Activated CD8-positive, alpha-beta memory T cell treated with anti-CD3 and anti-CD28 coated beads for 4 hours (primary cell): ENCODE measurements at places on chromosomes 5 and 9.

DNA sequence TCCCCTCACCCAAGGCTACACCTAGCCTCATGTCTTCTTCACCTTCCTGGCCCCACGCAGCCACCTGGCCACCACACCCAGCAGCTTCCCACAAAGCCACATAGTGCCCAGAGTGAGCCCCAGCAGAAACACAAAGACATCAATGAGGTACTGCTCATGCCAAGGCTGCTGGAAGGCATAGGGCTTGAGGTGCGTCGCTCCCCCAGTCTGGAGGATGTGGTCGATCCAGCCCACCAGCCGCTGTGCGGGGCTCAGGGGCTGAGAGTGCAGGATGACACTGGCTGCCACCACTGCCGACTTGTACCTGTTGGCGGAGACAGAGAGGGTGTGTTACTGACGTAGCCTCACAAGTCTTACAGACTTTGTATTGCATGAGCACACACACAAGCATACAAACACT lies 15.8 kb upstream of the CAPSL start:
- no peak for DNase-seq

DNA sequence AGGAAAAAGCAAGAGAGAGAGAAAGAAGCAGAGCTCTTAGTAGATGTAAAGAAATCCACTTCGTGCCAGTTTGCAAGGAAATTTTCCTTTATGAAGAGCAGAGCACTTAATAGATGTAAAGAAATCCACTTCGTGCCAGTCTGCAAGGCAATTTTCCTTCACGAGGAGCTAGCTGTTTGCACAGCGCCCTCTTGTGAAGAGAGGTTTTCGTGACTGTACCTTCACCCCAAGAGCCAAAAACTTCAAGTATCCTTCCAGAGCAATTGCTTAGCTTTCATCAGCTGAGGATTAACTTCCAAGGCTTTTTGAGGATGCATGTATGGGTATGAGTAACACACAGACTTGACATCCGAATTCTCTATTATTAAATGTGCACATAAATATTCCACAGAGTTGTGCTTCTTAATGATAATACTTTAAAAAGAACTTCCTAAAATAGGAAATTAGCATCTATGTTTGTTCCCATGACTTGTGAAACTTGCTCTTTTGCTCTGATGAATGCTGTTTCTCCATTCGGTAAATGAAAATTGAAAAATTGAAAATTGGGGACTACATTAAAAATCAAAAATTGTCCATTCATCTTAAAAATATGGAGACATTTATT lies 525.6 kb downstream of the PDE4D start:
- DNase-seq: no peak

DNA sequence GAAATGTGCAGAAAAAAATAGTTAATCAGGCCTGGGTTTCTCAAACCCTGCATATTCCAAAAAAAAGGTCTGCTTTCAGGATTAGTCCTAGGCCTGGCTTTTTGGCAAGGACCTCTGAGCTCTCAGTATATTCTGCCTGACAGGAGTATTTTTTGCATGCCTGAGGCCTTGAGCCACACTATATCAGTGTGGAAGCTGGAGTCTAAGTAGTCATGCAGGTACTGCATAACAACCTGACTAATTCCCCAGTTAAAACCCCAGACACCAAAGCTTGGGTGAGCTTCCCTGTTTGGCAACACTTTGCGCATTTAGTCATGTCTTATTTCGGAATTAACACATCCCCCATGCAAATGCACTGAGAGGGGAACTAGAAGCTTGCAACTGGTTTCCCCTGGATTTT lies 359.5 kb downstream of the CETN3 start:
- no peak for DNase-seq

- DNase-seq: no peak
Measured at GRCh38 chr5:141356133-141356532, 1.3 kb downstream of the PCDHGA4 start.

GRCh38 chr5:61351733-61352132 lies 19.7 kb downstream of the ZSWIM6 start:
- DNase-seq: no peak

GRCh38 chr9:134230092-134230941 lies 66.0 kb upstream of the RNU6ATAC start:
- DNase-seq: no peak
